ENCODE measurements at places on chromosomes 2 and 18. TPM values are rescaled to one million over a fixed set of nuclear protein-coding genes. Genes with fewer than 3 reads are reported as not detected.

GRCh38 chr2:140701726-140702125, 1429.1 kb downstream of the LRP1B start:
- no peak for DNase-seq

DNA sequence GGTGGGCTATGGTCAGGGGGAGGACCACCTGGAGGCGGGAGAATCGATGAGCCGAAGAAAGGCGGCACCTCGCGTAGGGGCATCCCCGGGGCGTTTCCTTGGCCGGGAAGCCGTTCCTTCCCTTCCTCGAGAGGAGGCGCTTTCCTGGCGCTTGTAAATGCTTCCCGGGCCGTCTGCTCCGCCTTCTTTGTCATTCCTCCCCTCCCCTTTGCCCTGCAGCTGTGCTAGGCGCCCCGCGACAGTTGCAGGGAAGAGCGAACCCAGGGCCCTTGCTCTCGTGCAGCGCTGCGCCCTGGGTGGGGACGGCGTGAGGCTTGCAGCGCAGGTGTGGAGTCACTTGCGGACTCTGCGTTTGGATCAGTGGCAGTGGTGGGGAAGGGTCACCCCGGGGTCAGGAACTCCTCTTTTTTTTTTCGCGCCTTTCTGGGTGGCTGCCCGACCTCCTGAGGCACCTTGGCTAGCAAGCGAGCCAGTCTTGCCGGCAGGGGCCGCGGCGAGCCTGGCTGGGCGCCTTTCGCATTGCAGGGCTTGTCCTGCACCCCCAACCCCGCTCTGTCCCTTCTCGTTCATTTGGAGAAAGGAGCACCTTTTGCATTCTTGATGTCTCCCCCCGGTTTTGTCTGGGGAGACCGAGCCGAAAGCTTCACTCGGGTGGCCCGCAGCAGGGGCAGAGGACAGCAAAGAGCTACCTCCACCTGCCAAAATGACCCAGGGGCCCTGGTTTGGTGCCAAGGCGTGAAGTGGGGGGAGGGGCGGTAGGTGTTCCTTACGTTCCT, 858 bp downstream of the KCNS3 start:
- DNase-seq = peak; percentile 62

GRCh38 chr18:8329186-8329771, 280.0 kb upstream of the RAB12 start:
- no peak for DNase-seq

GRCh38 chr2:160208655-160209515, 8.8 kb upstream of the ITGB6 start:
- DNase-seq = no peak

The GCG gene
- total RNA-seq = 0.41 TPM

The EIPR1 gene
- 40.8 TPM for total RNA-seq

Measured in frontal cortex (tissue), 4 donors.